ENCODE measurements at places on chromosomes 5 and 9.

DNA sequence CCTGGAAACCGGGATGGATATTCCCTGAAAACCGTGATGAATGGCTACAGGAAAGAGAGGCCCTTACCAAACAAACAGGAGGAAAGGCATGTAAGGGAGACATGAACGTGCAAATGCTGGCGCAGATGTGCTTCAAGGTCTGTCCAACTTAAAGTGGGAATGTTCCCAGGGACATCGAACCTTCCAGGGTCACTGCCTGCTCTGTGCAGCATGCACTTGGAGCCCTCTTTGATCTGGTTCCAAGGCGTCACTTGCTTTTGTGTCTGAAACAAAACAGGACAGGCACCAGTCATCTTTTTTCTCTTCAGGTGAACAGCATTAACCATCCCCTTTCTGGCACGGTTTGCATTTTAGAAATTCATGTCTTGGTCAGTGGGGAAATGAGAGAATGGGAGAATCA lies 479.4 kb downstream of the RASEF start:
- no peak for DNase-seq

- DNase-seq: no peak
Observed at GRCh38 chr9:134352247-134352933, 26.1 kb downstream of the RXRA start.

DNA sequence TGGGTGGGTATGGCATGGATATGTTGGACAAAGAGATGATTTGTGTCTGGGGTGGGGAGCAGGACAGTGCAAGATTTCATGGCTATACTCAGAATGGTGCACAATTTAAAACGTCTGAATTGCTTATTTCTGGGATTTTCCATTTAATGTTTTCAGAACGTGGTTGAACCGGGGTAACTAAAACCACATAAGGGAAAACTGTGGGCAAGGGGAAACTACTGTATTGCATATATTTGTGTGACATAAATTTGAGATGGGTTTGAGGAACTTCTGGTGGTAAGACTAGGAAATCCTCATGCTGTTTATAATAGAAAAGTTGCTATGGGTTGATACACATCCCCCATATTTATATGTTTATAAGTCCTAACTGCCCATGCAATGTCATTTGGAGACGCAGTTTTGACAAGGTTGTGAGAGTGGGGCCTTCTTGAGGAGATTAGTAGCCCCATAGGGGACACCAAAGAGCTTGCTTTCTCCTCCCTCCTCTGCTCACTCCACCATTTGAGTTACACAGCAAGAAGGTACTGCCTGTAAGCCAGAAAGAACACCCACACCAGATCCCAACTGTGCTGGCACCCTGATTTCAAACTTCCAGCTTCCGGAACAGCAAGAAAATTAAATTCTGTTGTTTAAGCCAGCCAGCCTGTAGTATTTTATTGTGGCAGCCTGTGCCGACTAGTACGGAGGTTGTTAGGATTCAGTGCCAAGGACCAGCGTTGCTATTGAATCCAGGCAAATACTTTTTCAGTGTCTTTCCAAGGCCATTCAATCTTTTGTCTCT lies 2118.9 kb downstream of the MAT2B start:
- no peak for DNase-seq

GRCh38 chr5:74673011-74673790 lies 11.8 kb upstream of the HEXB start:
- DNase-seq: no peak

DNA sequence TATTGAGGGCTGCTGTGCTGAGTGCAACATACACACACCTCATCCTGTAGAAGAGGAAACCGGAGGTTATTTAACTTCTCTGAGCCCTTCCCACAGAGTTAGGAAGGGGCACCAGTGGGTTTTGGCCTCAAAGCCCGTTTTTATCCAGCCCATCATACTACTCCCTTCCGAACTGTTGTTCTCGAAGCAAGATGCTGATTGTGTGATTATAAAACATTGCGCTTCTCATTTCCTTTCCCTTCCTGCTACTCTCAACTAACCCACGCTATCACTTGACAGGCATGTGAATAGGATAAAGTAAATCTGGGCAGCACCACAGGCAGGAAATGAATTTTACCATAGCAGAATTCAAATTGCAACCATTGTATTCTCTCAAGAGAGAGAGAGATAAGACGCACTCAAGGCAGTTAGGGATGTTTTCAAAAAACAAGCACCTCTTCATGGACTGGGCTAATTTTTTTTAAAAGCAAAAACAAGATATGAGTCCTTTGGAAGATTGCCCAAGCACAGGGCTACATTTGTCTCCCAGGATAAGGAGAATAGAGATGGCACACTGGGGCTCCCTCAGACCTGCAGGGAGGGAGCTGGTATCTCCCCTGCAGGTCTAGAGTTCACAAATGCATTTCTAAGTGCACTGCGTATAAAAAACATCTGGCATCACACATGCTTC lies 52.6 kb downstream of the GNA14 start:
- DNase-seq: no peak

GRCh38 chr9:36485647-36486328 lies 85.7 kb upstream of the RNF38 start:
- no peak for DNase-seq

DNA sequence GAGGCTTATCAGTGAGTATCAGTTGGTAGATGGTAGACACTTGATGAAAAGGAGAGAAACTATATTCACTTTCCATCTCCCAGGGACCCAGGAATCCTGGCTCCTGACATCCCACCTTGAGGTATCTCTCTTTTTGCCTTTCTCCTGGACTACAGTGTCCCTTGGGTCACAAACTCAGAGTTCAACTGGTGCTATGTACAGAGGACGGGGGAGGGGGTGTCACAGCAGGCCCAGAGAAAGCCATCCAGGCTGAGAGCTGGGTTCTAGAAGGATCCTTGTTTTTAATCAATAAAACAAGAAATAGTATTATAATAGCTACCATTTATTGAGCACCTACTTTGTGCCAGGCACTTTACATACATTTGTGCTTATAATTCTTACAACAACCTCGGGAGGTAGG lies 10.3 kb downstream of the MYORG start:
- no peak for DNase-seq

- no peak for DNase-seq
Observed at GRCh38 chr9:130779153-130779855, 55.8 kb upstream of the ABL1 start.

GRCh38 chr5:156628421-156628820 lies 221.7 kb upstream of the PPP1R2B start:
- no peak for DNase-seq

DNA sequence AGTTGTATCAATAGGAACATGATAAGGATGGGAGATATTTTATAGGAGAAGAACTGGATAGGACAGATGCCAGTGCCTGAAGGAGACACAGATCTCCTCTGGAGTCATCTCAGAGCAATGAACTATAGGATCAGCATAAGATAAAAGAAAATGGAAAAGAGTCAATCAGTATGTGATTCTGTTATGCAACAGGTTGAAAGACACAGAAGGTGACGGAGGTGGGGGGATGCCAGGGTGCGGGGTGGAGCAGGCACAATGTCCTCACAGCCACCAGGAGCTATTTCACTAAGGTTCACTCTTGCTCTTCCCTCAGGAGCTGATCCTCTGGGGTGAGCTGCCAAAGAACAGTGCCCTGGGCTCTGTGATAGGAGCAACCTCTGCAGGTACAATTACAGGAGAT lies 179.8 kb downstream of the BNC2 start:
- no peak for DNase-seq

DNA sequence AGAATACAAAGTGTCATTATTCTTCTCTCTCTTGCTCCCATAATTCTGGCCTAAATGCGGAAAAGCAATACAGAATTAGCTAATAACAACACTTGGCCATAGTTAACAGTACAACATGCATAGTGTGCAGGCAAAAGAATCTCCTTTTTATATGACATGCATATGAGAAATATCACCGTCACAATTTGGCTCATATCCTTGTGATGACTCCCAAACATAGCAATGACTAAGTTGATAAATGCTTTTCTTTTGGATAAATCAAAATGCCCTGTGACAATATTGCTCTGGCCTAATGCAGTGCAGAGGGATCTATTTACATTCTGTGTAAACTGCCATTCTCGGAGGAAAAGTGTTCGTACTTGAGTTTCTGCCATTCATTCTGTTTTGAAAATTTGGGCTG lies 121.9 kb upstream of the GHR start:
- DNase-seq: no peak

GRCh38 chr9:90112788-90113187 lies 508.0 kb downstream of the GADD45G start:
- DNase-seq: no peak

DNA sequence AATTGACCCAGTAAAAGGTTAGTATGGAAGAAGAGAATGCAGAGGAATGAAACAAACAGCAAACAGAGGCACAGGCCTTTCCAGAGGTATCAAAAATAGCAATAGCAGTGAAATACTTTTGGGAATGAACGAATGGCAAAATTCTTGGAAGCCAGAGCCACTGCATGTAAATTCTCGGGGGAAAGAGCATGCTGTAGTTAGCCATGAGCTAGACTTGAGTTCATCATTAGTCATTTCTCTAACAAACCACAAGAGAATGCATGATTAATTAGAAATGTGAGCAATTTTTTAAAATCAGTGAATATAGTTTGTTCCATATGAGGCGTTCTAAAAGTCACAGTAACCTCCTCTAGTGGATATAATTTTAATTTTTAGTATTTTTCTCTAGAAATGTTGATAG lies 170.3 kb upstream of the PRR16 start:
- no peak for DNase-seq

DNA sequence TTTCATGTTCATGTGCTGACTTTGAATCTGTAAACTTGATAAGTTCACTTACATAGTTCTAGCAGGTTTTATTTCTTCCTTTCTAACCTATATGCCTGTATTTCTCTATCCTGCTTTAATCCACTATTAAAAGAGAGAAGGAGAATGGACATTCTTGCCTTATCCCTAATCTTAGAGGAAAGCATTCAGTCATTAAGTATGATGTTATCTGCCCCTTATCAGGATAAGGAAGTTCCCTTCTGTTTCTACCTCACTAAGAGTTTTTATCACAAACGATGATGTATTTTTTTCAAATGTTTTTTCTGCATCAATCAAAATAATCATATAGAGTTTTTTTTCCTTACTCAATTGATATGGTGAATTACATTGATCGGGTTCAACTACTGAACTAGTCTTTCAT lies 33.1 kb downstream of the DRD1 start:
- no peak for DNase-seq

DNA sequence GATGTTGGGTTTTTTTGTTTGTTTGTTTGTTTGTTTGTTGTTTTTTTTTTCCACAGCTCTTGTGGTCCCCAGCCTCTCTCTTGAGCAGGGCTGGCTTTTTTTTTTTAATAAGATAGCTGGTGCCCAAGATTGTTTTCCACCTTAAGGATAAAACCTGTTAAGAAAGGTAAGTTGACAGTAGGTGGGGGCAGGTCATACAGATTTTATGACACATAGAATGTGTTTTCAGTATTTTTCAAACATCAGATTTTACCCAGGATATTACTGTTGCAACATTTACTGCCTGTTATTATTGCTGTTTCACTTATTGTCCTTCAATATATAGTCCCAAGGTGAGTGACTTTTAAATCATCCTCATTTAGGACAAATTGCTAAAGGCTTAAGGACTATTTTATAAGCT lies 3.9 kb upstream of the IL7R start:
- no peak for DNase-seq

GRCh38 chr5:73306741-73307275 lies 133.8 kb downstream of the TMEM174 start:
- DNase-seq: no peak

DNA sequence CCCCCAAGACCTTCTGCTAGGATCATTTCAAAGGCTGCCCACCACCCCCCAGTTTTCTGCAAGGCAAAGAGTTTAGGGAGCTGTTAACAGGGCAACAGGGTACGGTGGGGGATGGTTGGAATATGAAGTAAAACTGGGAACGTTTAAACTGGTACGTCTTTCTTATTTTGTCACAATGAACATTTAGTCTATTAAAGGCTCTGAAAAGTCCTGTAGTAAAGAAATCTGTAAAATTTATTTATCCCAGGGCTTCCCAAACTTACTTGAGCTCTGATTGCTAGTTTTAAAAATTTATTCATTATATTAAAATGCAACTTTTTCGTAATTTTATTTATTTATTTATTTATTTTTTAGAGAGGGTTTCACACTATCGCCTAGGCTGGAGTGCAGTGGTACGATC lies 62.0 kb downstream of the USP20 start:
- no peak for DNase-seq

GRCh38 chr5:129739773-129740172 lies 8.1 kb upstream of the MINAR2 start:
- no peak for DNase-seq

DNA sequence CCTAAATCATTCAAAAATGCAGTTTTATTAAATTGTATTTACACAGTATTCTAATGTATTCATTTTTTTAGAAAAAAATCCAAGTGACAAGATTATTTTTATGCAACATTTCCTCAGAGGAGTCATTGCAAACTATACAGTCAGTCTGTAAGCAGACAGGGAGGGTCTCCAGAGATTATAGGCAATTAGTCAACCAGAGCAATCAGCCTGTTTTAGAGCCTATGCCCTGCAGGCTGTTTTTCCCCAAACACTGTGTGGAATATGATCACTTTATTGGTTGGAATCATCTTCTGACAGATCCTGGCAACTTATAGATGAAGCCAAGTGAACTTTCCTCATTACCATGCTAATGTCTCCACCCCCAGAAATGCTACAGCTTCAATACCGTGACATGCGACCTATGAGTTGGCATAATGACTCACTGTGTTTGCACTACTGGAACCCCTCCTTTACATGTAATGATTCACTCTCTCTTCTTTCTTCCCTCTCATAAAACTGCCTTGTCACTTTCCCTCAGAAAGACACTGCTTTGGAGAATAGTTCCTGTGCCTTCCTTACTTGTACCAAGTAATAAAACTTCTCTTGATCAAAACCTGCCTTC lies 577.7 kb upstream of the FTMT start:
- no peak for DNase-seq

- no peak for DNase-seq
Observed at GRCh38 chr9:81609782-81610739, 79.3 kb downstream of the TLE1 start.

- DNase-seq: no peak
Observed at GRCh38 chr5:122054266-122054665, 23.8 kb downstream of the LOX start.

DNA sequence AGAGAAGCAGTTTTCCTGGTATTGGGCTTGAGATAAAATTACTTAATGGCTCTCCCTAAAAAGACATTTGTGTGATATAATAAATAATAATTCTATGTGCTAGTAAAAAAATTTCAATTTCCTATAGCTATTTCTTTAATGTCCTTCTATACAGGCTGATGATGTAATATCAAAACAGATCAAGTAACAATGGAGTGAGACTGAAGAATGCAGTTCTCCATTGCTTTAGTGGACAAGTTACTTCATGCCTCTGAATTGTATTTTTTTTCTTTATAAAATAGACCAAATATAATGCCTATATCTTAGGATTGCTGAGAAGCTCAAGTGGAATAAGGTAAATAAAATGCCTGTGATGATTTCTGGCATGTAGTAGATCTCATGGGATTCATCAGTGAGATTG lies 35.6 kb upstream of the NEURL1B start:
- DNase-seq: no peak

- no peak for DNase-seq
Observed at GRCh38 chr5:142825378-142826089, 55.4 kb downstream of the ARHGAP26 start.

- DNase-seq: no peak
Observed at GRCh38 chr9:32128546-32128945, 255.9 kb upstream of the ACO1 start.

All from GM12878 (cell line).